Stimulated activated CD4-positive, alpha-beta T cell treated with anti-CD3 and anti-CD28 coated beads, Interleukin-1b, Interleukin-23, amount 100 ng/mL, for 1 hour (primary cell): ENCODE measurements at places on chromosomes 5 and 9.

DNA sequence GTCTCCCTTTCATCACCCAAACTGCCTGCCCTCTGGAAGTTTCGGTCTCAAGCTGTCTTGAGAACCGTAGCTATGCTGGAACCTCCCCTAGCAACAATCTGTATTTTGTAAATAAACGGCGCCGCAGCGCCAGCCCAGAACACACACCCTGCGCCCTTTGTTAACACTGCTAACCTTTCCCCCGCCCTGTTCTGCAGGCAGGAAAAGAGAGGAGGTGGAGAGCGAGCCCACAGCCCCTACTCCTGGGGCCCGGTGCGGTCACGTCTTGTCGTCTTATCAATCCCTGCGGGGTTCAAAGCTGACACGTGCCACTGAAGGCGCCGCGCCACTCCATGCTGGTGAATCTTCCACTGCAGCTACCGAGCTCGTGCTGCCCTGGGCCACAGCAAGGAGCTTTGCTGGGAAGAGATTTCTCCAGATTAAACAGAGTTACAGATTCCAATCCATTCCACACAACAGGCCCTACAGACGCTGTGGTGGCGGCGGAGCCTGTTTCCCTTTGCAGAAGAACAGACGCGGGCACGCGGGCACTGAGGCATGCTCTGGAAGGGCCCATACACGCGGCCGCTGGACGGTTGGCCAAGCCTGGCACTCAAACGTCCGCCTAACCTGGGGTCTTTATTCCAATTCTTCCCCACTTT, 25.3 kb downstream of the ZDHHC11B start:
- DNase-seq = peak; percentile 54

- DNase-seq = no peak
These were observed 32.8 kb upstream of the ADAMTS2 start for GRCh38 chr5:179378116-179378440.

GRCh38 chr5:148904440-148904839, 78.0 kb downstream of the ADRB2 start:
- no peak for DNase-seq

DNA sequence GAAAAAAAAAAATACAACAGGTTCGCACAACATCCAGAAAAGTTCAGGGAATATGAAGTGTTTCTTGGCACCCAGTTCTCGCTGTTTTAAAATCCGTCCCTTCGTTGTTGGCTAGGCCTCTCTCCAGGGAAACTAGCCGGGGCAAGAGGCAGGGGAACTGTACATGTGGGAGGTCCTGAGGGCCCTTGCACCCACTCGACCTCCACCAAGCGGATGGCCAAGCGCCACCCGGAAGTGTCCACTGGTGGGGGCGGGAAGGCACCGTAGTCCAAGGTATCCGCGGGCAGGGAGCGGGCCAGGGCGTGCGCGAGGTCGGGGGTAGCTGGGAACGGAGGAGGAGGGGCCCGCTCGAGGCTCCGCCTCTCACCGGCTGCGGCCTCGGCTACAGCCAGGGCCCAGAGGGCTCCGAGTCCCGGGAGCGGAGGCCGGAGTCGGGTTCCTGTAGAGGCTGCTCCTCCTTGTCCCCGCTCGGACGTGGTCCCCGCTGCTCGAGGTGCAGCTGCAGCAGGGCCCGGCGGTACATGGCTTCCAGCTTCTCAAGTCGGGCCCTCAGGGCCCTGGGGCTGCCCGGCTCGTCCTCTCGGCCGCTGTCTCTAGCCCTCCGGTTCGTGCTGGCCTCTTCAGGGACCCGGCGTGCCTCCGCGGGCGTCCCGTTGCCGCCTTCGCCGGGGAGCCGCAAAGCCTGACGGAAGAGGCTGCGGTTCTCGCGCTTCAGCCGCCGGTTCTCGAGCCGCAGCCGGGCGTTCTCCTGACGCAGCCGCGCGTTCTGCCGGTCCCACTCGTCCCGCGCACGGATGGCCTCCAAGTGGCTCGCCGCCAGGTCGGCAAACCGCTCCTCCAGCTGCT, 720 bp downstream of the TUSC1 start:
- DNase-seq = no peak

GRCh38 chr5:101473483-101473882, 570.4 kb upstream of the ST8SIA4 start:
- no peak for DNase-seq

DNA sequence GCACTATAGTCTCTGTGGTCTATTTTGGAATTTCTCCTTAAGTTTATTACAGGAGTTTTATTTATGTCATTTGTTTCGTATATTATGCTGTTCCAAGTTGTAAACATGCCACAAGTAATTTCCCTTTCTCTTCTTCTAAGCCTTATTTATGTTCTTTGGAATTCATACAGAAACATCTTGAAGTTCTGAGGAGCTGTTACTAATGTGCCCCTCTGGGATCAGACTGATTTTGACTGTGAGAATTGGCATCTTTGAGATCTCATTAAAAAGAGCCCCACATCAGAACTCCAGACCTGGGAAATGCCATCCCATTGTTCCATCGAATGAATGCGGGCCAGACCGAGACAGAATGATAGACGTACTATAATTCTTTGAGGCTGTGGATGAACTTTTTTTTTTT, 138.8 kb upstream of the CD180 start:
- DNase-seq = no peak

DNA sequence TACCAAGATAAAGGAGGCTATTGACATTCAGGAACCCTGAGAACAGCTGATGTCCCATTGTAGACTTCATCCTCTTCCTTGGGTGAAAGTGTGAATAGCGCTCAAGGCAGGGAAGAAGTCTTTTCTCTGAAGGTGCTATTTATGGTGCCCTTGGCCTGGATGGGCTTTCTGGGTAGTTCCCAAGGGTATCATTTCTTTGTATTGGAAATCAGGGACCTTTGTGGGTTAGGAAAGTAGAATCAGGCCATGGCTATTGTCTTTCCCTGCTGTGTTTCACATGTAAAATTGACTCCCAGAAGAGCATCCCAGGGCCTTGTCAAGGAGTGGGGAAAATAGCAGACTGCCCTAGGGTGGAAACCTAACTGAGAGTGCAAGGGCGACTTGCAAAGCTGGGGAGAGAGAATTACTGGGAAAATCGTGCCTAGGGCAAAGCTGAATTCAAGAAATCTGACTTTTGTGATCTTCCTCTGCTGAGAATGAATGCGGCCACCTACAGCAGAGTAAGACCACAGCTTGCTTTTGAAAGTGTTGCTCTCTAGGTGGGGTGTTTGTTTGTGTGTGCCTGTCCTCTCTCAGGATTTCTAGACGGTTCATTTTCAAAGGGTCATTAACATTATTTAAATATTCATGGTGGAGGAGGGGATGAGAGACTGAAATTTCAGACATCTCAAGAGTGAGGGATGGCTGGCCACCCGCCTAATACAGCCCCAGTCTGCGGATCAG, 160.6 kb downstream of the C9orf152 start:
- DNase-seq = no peak
